ENCODE measurements at places on chromosomes 11 and 22.

- DNase-seq: no peak
These were observed 23.4 kb upstream of the CLNS1A start for GRCh38 chr11:77660947-77661346.

DNA sequence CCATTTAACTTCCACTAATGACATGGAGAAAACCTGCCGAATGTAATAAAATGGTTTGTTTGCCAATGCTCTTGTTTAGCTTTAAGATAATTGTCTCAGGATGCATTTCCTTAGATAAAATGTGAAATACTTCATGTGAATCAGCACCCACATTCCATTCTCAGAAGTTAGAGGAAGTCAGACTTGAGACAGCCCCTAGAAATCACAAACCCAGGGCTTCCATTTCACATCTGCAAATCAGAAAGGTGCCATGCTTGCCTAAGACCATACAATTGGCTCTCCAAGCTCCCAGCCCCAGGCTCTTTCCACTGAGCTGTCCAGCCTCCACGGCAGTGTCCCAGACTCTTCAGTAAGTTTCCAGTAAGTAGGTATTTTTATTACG, 35.6 kb upstream of the ADORA2A start:
- DNase-seq: no peak

- no peak for DNase-seq
These were observed 43.2 kb downstream of the MACROD1 start for GRCh38 chr11:64122411-64123410.

GRCh38 chr22:39266398-39267030, 21.7 kb upstream of the PDGFB start:
- DNase-seq: no peak

DNA sequence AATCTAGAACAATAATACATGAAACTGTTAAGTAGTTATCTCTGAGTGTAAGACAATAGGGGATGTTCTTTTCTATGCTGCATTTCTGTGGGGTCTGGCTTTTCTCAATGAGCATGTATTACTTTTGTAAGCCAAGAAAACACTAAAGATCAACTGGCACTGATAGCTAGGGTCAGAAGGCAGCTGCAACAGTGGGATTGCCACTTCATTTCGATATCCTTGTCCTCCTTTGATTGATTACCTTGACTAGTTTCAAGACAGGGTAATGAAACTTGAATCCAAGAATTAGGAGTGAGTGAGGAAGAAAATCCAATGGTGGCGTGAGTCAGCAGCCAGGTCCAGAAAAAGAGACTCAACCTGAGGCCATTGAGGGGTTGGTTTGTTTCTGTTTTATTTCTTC, 46.5 kb downstream of the FEZ1 start:
- DNase-seq: no peak

DNA sequence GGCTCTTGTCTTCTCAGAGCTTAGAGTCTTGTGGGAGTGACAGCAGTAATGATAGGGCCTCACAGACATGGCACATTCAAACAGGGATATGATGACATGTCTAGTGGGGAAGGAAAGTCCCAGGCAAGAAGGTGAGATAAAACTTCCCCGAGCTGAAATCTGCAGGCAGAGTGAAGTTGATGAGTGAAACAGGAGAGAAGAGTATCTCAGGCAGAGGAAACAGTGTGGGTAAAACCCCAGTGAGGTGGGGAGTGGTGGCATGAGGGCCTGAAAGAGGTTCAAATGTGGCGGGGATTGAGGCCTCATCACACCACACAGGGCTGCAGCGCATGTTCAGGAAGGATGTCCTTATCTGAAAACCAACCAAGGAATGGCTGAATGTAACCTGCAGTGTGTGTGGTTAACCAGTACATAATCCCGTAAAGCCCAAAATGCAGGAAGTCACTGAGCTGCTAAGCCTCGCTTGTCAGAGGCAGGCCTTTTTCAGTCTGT, 153.8 kb upstream of the E2F8 start:
- DNase-seq: no peak

GRCh38 chr22:26295563-26296126, 126.4 kb downstream of the SEZ6L start:
- no peak for DNase-seq

- no peak for DNase-seq
These were observed 113.2 kb downstream of the TMEM135 start for GRCh38 chr11:87150936-87151335.

- no peak for DNase-seq
These were observed 38.3 kb downstream of the NCAM1 start for GRCh38 chr11:112999520-112999919.

DNA sequence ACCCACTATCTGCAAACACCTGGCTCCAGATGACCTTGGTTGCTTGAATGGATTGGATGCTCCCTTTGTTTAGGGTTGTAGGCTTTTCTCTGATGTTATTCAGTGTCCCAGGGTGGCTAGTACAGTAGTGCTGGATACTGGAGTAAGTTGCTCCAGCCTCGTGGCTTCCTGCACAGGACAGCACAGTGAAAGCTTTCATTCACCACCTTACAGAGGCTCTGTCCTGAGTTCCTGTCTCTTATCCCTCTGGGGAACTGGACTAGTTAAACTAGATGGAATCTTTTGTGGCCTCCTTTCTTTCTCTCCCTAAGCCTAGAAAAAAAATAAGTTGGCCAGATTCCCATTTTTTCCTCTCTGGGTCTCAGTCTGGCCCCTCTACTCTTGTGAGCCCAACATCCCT, 42.6 kb downstream of the MRPL48 start:
- DNase-seq: no peak

DNA sequence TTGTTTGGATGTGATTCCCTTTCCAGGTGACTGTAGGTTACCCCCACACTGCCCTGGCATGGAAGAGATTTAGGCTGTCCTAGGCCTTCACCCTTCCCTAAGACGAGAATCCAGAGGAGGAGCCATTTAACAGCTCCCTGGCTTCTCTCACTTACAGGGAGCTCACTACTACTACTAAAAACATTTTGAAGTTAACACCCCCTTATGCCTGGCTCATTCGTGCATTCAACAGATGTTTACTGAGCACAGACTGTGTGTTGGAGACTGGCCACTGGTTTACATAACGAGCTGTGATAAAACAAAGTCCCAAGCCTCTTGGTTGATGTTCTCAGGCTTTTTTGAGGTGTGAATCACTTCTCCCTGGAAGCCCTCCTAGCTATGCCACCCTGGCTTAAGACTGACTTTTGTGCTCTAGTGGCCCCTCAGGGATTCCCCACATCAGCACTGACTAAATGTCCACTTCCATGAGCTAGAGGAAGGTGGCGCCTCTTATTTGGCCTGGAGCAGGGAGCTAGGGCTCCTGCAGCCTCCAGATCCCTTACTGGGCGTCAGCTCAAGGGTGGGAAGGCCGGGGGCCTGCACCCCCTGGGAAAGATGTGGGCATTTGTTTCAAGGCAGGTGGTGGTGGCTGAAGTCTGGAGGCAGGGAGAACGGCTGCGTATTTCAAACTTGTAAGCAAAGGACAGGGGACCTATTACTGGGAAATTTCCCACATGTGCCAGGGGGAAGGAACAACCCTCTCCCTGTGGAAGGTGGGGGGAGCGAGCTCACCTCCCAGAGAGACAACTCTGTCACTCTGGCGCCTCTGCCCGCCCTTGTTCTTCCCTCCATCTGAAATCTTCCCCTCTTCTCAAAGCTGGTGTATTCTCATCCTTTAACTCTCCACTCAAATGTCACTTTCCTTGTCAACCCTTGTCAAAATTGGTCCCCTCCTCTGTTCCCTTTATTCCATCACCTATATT, 19.4 kb upstream of the MALAT1 start:
- DNase-seq: no peak

- DNase-seq: no peak
These were observed 89.1 kb upstream of the LUZP2 start for GRCh38 chr11:24407733-24408132.

DNA sequence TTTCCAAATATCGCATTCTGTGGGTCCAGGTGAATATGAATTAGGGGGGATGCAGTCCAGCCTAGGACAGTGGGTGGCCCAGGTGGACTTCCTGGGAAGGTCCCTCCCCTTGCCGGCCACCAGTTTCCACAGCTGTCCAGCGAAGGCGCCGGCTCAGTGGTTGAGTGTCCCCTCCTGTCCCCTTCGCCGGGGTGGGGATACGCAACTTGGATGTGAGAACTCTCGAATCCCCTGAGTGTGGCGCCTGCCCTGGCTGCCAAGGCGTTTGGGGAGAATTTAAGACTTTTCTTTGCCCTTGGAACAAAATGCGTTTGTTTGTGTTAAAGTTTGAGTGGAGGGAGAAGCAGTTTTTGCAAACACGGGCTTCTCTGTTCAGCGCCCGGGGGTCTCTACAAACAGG, 123.7 kb downstream of the KCNQ1OT1 start:
- DNase-seq: no peak

GRCh38 chr22:17339095-17339693, 30.1 kb upstream of the CECR2 start:
- DNase-seq: no peak

- DNase-seq: no peak
These were observed 33.7 kb upstream of the CREB3L1 start for GRCh38 chr11:46243796-46244109.

DNA sequence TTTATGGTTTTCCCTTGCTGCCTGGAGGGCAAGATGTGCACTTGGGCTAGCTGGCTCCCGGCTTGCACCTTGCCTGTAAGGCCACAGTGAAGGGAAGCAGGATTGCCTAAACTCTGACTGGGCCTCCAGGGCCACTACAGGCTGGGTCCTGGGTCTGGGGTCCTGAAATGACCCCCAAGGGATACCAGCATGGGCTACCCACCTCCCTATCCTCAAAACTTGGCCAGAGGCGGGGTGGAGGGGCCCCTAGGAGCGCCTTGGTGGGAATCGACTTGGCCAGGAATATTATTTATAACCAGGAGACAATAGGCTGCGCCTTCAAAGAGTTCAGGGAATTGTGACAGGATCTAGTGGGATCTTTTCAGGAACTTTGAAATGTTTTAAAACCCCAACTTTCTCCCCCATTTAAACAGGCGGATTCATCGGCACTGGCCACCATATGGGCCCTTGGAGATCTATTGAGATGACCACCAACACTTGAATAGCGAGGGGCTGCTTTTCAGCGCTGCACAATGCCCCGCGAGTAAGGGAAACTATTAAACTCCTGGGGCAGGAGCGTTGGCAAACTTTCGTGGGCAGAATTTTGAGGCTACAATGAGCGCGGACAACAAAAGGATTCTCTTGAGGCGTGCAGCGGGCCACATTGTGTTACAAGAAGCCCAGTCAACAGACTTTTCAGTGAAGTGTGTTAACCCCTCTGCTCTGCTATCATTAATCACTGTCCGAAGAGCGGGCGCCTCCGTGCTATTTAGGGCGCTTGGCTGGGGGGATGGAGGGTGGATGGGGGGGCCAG, 15.2 kb downstream of the PAX6 start:
- DNase-seq: no peak

GRCh38 chr11:14642453-14642852, 1.2 kb upstream of the PDE3B start:
- DNase-seq: no peak
